ENCODE measurements at places on chromosomes 3 and 15.

DNA sequence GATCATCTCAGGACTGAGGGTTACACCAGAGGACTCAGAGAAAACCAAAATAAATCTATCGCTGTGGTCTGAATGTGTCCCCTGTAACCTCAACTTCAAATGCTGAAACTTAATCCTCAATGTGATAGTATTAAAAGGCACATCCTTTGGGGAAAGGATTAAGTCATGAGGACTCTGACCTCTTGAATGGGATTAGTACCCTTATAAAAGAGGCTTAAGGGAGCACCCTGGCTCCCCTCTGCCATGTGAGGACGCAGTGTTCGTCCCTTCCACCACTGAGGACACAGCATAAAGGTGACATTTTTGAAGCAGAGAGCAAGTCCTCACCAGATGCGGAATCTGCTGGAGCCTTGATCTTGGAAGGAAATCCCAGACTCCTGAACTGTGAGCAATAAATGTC lies 39.5 kb downstream of the SRPRB start:
- no peak for DNase-seq

GRCh38 chr3:107633327-107634098 lies 110.8 kb downstream of the BBX start:
- DNase-seq: no peak

GRCh38 chr3:11847607-11848006 lies 922 bp upstream of the TAMM41 start:
- DNase-seq: peak; percentile 18

DNA sequence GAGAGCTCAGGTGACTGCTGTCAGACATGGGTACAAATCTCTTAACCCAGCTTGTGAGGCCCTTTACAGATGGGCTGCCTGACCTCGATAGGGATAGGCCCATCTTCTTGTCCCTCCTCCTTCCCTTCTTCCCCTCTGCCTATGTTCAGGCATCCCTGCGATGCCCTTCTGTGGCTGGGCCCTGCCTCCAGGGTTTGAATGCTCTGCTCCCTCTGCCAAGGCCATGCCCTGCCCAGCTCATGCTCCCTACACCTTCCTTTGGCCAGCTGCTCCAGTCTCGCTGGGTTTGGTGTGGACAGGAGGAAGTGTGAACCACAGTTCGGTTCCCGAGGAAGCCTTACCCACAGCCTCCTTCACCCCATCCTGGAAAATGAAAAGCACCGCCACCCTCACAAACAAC lies 4.3 kb downstream of the FYCO1 start:
- no peak for DNase-seq

GRCh38 chr3:45137656-45138181 lies 8.5 kb downstream of the CDCP1 start:
- no peak for DNase-seq

- no peak for DNase-seq
Measured at GRCh38 chr15:67145710-67146109, 80.3 kb downstream of the SMAD3 start.

DNA sequence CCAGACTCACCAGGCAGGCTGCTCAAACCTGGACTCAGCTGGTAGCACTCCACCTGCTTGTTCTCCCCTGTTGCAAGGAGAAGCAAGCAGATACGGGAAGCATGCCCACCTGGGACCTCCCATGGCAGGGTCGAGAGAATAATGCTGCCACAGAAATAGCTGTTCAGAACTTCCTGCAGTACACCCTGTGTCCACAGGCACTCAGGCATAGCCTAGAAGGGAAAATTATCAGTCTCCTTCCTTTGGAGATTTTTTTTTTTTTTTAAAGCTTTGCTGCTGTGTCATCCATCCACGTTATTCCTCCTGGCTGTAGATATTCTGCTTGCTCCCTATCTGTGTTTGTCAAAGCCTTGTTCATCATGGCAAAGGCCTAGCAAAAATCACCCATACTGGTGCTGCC lies 32.7 kb upstream of the RPS17 start:
- no peak for DNase-seq

GRCh38 chr3:43190670-43191069 lies 84.8 kb upstream of the POMGNT2 start:
- DNase-seq: no peak

- DNase-seq: no peak
Measured at GRCh38 chr15:70815604-70816003, 38.4 kb downstream of the LARP6 start.

DNA sequence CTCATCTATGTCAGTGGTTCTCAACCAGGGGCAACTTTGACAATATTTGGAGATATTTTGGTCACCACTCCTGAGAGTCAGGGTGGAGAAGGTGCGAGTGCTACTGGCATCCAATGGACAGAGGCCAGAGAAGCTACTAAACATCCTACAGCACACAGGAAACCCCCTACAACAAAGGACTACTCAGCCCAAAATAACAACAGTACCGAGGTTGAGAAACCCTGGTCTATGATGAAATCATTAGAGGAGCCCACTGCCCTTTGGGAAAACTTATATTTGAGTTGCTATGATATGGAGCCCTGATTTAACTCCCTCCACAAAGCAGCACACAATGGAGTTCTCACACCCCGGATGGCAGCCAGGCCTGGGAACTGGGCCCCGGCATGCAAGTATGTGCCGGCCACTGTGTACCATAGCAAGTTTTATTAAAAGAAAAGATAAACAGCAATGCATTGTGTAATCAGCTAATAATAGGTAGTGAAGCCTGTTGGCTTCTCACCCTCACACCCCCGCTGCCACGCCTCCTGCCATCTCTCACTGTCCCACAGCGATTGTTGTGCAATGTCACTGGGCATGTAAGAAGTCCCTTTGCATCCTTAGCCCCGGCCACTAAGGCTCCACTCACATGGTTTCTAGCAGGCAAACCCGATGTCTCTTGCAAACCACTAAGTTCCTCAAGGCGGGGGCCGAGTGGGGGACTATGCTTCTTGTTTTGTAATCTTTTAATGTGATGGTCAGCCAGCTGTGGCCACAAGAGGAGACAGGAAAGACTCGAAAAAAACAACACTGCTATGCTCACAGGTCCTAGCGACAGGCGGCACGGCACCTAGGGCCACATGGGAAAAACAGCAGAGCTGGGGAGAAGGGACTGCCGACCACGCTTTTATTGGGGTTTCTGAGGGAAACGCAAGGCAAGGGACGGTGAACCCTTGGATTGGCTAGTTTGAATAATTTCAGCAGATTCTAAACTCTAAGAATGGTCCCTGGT lies 110.0 kb downstream of the AQP9 start:
- no peak for DNase-seq

- peak; percentile 74 for DNase-seq
Measured at GRCh38 chr15:77187751-77188464, 117.0 kb upstream of the TSPAN3 start.

DNA sequence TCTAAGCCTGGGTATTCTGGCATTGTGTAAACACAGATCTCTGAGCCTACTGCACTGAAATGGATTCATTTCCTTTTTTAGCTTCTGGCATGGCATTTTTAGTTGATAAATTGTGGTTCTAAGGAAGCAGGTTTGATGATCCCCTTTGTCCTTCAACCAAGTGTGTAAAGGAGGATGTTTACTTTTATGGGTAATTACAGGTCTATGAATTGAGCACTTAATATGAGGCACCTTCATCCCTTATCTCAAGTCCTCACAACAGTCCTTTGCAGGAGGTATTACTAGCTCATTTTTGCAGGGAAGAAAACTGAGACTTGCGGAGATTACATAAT lies 30.8 kb upstream of the ZBTB38 start:
- DNase-seq: no peak

GRCh38 chr3:14266361-14266760 lies 87.7 kb downstream of the LSM3 start:
- no peak for DNase-seq

GRCh38 chr3:177982034-177982433 lies 554.2 kb upstream of the KCNMB2 start:
- DNase-seq: no peak

- DNase-seq: no peak
Measured at GRCh38 chr3:68447885-68448284, 484.5 kb downstream of the TAFA4 start.

- DNase-seq: no peak
Measured at GRCh38 chr3:196141052-196141865, 59.4 kb upstream of the TFRC start.

DNA sequence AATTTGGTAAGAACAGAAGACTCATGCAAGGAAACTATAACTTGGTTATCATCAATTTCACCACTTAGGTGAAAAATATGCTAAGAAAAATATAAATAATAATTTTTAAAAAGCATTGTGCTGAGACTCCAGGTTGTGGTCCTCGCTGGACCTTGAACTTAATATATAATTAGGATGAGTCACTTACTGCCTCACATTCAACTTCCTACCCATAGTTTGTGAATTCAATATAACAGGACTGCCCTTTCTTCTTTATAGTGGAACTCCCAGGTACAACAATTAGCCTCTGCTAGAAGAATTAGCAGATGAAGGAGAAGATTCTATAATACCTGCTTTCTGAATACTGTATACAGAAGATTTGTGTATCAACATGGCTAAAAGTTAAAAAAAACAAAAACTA lies 149.1 kb upstream of the SPRED1 start:
- DNase-seq: no peak

DNA sequence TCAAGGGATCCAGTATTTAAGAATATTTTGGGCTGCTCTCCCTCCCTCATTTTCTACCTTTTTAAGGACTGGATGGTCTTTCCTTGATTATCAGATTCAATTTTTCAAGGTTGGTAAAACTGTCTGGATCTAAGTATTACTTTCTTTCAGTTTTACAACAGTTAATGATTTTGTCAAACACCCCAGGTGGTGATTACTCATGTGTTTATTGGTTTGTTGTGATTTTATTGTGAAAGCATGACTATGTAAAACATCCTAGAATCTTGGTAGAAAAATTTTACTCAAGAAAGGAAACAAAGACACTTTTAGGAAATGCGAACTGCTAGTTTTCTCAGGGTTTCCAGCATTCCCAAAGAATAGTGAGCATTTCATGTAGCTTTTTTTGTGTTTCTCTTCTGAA lies 7.3 kb downstream of the GTF2E1 start:
- no peak for DNase-seq

DNA sequence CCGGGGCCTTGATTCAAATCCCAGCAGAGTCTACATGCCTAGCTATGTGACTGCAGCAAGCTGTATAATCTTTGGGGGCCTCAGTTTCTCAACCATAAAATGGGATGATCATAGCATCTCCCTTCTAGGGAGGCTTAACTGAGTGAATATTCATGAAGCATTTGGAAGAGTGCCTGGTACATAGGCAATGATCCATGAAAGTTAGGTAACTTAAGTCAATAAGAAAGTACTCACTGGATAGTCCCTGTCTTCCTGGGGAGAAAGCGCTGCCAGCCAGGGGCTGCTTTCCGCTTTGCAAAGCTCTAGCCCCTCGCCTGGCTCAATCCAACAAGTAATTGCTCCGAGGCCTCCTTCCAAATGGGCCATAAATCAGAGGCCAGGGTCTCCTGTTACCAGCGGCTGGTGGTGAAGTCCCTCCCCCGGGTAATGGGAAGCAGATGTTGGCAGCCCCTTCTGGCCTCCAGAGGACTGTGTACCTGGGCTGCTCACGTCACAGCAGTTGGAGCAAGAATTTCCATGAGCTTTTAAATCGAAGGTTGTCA lies 521.9 kb upstream of the PROK2 start:
- no peak for DNase-seq

DNA sequence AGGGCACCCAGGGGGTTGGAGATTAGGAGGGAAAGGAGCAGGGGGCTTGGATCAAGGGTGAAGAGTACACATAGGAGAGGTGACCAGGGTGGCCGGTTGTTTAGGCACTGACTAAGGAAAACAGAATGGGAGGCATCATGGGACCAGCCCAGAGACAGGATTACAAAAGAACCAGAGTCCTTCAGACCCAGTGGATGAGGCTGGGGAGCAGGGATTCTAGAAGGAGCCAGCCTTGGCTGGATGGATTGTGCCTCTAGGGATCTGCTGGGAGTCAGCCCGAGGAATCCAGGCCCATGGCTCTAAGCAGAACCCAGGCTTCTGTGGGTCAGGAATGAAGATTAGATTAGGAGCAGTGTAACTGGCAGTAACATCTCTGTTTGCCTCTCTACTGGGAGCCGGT lies 98.6 kb downstream of the ARNT2 start:
- no peak for DNase-seq

DNA sequence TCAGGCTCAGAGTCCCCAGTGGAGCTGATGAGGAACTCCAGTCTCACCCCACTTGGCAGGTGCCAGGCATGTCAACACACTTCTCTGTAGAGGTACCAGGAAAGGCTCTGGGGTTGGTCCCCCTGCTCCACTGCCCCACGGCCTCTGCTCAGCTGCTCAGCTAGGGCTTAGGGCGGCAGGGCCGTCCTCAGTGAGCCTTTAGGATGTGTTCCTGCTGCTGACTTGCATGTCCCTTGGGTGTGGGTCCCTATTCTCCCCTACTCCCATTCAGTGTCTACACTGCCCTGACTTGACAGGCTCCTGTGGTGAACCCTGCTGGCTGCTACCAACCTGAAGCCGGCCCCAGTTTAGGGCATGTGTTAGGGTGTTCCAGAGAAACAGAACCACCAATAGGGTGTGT lies 17.9 kb upstream of the POLG start:
- no peak for DNase-seq

DNA sequence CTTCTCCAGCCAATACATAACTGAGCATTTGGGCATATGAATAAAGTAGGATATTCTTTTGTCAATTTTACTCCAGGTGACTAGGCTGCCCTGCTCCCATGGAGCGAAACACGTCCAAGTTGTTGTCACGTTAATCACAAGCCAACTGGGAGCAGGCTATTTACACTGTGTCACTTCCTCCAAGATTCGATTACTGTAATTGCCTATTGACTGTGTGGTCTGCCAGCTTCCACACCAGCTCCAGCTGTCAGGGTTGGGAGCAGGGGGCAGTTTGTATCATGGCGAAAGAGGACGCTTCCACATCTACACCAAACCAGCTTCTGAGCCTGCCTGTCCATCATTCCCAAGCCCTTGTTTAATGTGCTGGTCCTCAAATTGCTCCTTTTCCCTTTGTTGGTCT lies 89.2 kb upstream of the RORA start:
- no peak for DNase-seq

DNA sequence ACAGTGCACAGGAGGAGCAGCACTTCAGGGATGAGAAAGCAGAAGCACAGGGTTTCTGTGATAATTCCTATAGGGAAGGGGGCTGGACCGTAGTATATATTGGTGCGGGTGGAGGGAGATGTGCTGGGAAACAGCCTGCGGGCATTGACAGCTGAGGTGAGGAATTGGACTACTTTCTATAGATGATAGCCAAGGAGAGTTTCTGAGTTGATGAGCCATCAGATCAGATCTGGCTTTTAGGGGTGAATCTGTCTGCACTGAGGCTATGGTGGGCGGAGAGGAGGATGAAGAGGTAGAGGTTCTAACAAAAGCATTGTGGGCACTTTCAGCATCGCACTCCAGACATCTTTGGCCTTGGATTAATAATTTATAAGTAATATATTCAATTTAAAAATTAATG lies 33.1 kb downstream of the SELENOT start:
- no peak for DNase-seq
